ENCODE measurements at places on chromosomes 3 and 15.

DNA sequence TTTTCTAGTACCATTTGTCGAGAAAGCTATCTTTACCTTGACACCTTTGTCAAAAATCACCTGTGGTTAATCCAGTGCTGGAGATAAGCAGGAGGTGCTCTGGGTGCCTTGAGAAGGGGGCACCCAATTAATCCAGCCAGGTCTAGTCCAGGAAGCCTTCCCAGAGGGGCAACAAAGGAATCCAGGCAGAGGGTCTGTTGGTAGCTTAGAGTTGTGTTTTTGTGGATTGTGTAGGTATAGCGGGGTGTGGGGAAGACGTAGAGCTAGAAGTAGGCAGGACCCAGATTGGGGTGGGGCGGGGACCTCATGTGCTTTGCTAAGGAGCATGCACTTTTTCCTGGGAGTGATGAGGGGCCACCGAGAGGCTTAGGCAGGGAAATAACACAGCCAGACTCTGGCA lies 6.0 kb upstream of the PIGZ start:
- no peak for DNase-seq

DNA sequence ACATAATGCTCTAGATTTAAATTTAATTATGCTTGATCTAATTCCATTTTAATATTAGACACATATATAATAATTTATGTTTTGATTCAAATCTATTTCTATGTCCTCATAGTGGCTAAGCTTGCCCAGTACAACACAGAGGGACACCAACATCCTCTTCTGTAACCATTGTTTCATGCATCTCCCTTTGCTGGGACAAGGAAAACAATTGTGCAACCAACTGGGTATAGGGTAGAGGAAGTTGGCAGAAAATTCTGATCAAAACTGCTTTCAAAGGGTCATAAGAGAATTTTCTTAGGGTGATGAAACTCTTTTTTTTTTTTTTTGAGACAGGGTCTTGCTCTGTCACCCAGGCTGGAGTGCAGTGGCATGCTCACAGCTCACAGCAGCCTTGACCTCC lies 121.4 kb upstream of the SGO1 start:
- DNase-seq: no peak

GRCh38 chr15:69508659-69509058 lies 56.0 kb downstream of the RPLP1 start:
- no peak for DNase-seq

- DNase-seq: no peak
These were observed 131.0 kb downstream of the KCNAB1 start for GRCh38 chr3:156251424-156251823.

GRCh38 chr3:152266221-152266995 lies 2.3 kb upstream of the MBNL1 start:
- DNase-seq: no peak

- DNase-seq: no peak
These were observed 61.9 kb downstream of the TM4SF4 start for GRCh38 chr3:149536429-149536828.
